ENCODE measurements at places on chromosomes 4 and X.
A peak's percentile ranks its signal among the peaks of the same experiment; 100 is the strongest.

DNA sequence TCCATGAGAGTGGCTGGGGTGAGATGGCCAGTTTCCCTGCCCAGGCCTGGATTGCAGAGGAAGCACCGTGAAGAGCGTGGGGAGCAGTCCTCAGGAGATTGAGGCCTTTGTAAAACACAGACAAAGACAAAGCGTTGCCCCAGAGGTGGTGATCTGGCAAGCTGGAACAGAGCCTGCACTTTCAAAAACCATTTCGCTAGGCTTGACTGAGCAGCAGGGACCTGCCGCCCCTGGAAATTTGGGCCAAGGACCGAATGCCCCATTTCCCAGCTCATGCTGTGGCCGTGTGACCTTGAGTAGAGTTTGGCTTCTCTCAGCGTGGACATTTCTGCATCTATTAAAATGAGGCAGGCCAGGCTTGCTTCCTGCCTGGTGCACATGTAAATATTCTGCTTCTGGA lies 381.4 kb downstream of the BCOR start:
- no peak for DNase-seq

GRCh38 chrX:8867406-8867805 lies 66.2 kb upstream of the FAM9A start:
- no peak for DNase-seq

DNA sequence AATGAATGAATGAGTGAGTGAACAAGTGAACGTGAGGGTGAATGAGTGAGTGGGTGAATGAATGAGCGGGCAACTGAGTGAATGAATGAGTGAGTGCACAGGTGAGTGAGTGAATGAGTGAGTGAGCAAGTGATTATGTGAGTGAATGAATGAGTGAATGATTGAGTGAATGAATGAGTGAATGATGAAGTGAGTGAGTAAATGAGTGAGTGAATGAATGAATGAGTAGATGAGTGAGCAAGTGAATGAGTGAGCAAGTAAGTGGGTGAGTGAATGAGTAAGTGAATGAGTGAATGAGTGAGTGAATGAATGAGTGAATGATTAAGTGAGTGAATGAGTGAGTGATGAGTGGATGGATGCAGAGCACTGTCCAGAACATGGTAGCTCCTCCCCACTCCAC lies 205.8 kb downstream of the STK32B start:
- DNase-seq = no peak

GRCh38 chr4:56723201-56723605 lies 42.1 kb upstream of the HOPX start:
- no peak for DNase-seq

GRCh38 chr4:153210727-153211126 lies 6.5 kb downstream of the TRIM2 start:
- no peak for DNase-seq

- DNase-seq = no peak
Observed at GRCh38 chrX:131521824-131522223, 22.1 kb upstream of the OR13H1 start.

GRCh38 chrX:15087747-15088146 lies 182.1 kb downstream of the ASB9 start:
- DNase-seq = no peak

DNA sequence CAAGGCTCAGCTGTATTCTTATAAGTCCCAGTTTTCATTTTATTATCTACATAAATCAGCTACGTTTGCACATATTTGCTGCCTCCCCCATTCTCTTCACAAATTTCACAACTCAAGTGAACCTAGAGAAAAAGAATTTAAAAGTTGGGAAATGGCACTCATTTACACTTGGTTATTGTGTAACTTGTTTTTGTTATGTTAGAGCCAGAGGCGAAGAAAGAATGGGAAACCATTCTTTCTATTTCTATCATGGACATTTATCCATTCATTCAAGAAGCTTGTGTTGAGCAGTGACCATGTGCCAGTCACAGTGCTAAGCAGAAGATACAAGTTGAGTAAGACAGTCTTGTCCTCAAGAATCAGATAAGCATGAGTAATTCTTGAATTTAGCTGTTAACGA lies 13.5 kb downstream of the LIAS start:
- DNase-seq = no peak

- DNase-seq = peak; percentile 52
Observed at GRCh38 chr4:65416891-65417290, 253.4 kb downstream of the EPHA5 start.

DNA sequence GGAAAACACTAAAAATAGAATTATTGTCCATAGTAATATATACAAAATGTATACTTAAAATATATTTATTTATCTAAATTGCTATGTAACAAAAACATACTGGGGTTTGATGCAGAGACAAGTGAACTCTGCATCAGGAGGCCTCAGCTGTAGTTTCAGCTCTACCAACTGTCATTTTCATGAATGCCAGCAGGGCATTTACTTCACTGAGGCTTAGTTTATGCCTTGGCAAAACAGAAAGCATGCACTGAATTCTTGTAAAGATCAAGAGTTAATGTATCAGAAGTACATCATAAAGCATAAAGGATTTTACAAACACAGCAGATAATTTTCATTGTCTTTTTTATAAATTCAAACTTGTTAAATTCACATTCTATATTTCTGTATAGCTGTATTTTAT lies 577.0 kb downstream of the C4orf33 start:
- no peak for DNase-seq

DNA sequence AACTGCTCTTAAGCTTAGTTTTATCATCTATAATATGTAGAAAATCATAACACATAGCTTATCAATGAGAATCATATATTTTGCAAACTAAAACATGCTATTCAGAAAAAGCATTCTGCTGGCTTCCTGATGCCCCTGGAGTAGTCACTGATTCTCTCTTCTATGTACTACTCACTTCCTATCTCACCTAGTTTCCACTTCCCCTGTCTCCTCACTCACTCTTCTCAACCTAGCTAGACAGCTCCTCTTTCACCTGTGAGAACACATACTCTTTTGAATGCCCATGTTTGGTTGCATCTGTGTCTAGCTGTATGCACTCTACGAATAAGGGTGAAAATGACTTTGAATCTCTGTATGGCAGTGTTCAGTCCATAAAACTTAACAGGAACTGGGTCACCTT lies 9.3 kb downstream of the TMEM144 start:
- DNase-seq = no peak

DNA sequence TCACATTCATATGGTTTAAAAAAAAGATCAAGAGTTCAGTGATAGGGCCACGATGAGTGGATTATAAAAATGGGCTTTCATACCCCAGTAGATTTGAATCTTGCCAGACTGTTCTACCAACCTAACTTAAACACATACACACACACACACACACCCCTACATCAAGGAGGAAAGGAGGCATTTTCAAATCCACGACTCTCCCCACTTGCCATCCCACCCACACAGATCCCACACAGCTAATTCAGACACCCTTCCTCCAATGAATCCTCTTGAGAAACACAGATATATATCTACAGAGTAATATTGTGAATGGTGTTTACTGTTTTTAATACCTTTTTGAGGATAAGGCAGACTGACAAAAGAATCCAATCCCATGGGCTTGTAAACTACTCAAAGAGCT lies 16.8 kb downstream of the SUPT20HL1 start:
- no peak for DNase-seq

DNA sequence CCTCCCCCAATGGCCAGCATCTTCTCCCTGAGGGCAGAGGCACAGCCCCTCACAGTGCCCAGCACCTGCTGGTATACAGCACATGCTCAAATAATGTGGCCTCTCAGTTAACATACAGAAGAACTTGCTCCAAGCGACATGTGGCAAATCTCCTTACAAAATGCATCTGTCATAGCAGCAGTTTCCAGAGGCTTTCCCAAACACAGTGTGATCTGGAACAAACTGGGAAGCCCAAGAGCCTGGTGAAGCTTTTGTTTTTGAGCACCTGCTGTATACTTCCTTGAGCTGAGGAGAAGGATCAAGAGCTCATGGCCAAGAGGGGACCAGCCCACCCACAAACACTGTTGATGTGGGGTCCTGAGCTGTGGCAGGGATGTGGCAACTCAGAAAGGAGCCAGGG lies 34.8 kb upstream of the HTRA3 start:
- DNase-seq = no peak

DNA sequence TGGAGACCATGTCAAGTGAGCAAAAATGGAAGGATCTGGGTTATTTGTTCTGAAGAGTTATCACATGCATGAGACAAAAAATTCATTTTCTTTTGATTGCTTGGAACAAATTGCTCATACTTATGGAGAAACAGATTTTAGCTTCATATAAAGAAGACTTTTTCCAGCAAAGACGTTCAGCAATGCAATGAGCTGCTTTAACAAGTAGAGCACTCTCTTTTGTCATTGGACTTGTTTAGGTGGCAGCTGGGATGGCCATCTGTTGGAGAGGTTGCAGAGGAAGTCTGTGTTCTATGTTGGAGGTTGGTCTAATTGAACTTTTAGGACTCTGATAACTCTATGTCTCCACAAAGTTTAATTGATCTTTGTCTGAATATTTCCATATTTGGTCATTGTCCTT lies 19.9 kb upstream of the CEP135 start:
- no peak for DNase-seq

Data from right hindlimb (tissue), 1 donor.